Epithelial cell of umbilical artery (primary cell): ENCODE measurements at places on chromosomes 2 and 18. TPM values are rescaled to one million over a fixed set of nuclear protein-coding genes. Genes with fewer than 3 reads are reported as not detected.

The ALKAL2 gene
- total RNA-seq = not detected in 2 replicates

The KIF1A gene
- total RNA-seq = under 0.01 TPM in 1 of 2 replicates, not detected in the other

The TRABD2A gene
- total RNA-seq = 1.1 and 1.6 TPM in 2 replicates

The RFX8 gene
- 2.6 and 3.6 TPM in 2 replicates for total RNA-seq
